ENCODE measurements at places on chromosomes 11 and 22.

- no peak for DNase-seq
Measured at GRCh38 chr11:4884361-4884760, 2.7 kb downstream of the OR51T1 start.

- DNase-seq = no peak
Measured at GRCh38 chr11:61926235-61926634, 8.9 kb upstream of the RAB3IL1 start.

- peak; percentile 83 for DNase-seq
Measured at GRCh38 chr11:57639321-57640067, 10.2 kb downstream of the YPEL4 start.

DNA sequence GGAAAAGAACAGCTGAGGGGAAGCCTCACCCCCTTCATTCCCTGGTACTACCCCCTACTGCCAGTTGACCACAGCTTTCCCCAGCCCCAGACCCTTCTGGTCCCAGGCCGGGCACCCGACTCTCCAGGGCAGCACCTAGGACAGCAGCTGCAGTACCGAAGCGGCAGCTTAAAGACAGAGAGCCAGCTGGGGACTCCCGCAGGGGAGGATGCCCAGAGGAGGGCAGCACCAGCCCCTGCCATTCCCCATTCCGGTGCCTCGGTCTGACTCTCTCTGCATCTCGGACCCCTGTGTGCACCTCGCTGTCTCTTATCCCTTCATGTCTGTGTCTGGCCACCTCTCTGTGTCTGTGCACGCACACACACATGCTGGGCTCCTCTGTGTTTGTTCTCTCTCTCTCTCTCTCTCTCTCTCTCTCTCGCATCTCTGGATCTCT is 9.4 kb downstream of the IGSF9B start:
- peak; percentile 72 for DNase-seq

GRCh38 chr22:41478891-41479521 is 10.1 kb downstream of the ACO2 start:
- DNase-seq = no peak

- DNase-seq = no peak
Measured at GRCh38 chr11:114259551-114259983, 36.6 kb upstream of the NNMT start.

DNA sequence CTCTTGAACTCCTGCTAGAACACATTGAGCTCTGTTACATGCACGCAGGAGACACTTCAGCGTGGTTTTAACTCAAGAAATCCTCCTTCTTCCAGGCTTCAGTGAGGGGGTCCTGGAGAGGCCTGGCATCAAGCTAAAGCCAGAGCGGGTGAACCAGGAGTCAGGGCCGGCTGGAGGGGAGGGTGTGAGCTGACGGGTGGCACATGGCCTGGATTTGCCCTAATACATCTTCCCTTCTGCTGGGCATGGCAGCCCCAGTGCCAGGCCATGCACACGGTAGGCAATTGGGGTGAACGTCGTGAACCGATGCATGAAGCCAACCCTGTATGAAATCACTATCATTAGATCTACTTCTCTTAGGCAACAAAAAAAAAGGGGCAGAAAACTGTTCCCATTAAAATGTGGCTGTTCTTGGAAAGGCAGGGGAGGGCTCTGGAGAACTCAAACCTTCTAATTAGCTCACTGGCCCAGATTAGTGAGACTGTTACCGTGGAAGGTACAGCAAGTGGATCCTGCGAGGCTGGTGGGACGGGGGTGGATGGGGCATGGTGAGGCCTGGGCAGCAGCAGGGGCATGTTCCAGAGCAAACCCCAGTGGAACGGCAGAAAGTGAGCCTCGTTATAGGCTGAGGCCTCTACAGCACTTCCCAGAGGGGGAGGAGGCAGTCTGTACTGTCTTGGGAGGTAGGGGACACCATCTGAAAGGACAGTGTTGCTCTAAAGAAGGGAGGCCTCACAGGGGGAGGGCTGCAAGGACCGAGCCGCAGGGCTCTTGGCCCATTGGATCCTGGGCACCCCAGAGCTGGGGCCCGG is 10.6 kb downstream of the IFT27 start:
- no peak for DNase-seq

- DNase-seq = no peak
Measured at GRCh38 chr11:12455938-12456337, 78.6 kb downstream of the PARVA start.

- DNase-seq = no peak
Measured at GRCh38 chr11:106159836-106160235, 82.4 kb downstream of the AASDHPPT start.

DNA sequence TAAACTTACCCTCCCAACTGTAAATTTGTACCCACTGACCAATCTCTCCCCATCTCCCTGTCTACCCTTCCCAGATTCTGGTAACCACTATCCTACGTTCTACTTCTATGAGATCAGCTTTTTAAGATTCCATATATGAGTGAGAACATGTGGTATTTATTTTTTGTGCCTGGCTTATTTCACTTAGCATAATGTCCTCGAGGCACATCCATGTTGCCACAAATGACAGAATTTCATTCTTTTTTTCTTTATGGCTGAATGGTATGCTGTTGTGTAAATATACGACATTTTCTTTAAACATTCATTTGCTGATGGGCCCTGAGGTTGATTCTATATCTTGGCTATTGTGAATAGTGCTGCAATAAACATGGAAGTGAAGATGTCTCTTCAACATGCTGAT is 74.7 kb upstream of the RRM1 start:
- no peak for DNase-seq

DNA sequence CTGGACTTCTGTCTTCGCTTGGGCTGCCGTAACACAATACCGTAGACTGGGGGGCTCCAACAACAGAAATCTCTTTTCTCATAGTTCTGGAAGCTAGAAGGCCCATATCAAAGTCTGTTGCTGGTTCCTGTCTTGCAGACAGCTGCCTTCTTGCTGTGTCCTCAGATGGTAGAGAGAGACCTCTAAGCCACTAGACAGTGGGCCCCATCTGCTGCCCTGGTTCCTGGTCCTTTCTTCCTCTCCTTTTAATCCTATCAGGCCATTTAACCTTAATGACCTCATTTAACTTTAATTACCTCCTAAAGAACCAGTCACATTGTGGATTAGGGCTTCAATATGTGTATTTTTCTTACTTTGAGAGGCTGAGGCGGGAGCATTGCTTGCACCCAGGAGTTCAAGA is 9.4 kb downstream of the CEP164 start:
- no peak for DNase-seq

GRCh38 chr11:35531246-35531645 is 5.8 kb upstream of the PAMR1 start:
- no peak for DNase-seq

DNA sequence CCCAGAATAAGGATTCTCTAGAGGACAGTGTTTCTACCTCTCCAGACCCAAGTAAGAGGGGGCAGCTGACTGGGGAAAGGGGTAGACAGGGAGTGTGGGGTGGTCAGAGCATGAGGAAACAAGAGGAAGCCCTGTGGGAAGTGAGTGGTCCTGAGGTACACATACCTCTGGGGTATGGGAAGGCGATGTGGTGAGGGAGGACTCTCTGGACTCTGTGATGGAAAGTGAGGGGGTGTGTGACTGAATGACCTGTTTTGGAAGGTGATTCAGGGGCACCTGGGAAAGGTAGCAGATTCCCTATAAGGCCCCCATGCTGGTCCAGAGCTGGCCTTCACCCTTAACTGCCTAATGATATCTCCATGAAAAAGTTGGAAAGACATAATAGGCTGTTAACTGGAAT is 80.1 kb downstream of the DEPDC5 start:
- DNase-seq = no peak

DNA sequence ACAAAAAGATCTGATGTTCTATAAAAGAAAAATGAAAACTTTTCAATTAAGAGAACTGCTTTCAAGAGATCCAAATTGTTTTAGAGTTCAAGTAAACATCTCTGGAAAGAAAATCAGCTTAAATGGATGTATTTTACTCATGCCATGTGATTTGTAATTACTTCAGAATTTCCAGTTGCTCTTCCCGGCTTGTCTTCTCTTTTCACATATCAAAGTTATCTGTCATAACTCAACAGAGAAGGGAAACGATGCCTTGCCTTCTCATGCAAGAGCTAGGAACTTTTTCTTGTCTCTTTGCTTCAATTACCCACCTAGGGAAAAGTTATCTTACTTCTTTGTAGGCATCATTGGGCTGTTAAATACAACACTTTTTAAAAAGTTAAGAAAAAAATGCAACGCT is 255.2 kb upstream of the POU2AF2 start:
- DNase-seq = no peak

- no peak for DNase-seq
Measured at GRCh38 chr11:93907901-93908300, 57.5 kb upstream of the VSTM5 start.

All from right kidney (tissue), 9 donors.